Natural killer cell (primary cell): ENCODE measurements at places on chromosomes 6 and 20. TPM values are rescaled to one million over a fixed set of nuclear protein-coding genes. Genes with fewer than 3 reads are reported as not detected.
A peak's percentile ranks its signal among the peaks of the same experiment; 100 is the strongest.

DNA sequence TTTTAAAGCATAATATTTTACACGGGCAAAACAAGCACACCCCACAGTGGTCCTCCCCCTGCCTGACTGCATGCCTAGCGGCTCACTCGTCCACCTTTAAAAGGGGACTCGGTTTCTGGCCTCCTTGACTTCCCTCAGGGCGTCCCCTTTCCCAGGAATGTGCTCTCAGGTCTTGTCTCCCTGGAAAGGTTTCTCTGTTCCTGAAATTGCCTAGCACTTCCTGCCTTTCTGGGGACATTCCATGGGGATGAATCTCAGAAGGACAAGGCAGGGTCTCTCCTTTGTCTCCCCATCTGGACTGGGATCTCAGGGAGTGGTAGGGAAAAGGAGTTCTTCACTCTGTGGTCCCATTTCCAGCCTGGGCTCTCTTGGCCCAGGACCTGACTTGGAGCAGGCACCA is 4.9 kb downstream of the TCF15 start:
- no peak for DNase-seq
- no peaks in the 10 kb centered on the region for H3K4me1 ChIP-seq
- no peaks in the 10 kb centered on the region for H3K36me3 ChIP-seq
- no peak overlapping the region for H3K4me3 ChIP-seq
- no peak overlapping the region for H3K27ac ChIP-seq

DNA sequence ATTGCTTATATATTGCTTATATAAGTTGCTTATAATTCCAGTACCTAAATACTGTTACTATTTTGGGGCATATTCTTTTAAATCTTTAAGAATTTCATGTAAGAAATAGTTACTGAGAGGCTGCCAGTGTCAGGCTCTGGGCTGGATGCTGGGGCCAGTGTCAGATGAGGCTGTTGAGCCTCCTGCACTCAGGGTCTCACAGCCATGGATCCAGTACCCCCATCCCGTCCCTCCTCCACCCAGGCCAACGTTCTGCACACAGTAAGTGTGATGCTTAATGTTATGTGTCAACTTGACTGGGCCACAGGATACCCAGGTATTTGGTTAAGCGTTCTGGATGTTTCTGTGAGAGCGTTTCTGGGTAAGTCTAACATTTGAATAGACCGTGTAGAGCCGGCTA is 119.5 kb upstream of the PMEPA1 start:
- H3K27ac ChIP-seq: no peak overlapping the region
- DNase-seq: no peak
- H3K27me3 ChIP-seq: no peaks in the 10 kb centered on the region
- peaks cover 3% of the 10 kb centered on the region for H3K4me1 ChIP-seq

The TREML2 gene
- 3.0 TPM for total RNA-seq

The SYCP2 gene
- total RNA-seq: 7.0 TPM

The ZNF391 gene
- total RNA-seq: 0.83 TPM

GRCh38 chr6:24019830-24020229 is 106.2 kb upstream of the NRSN1 start:
- no peak overlapping the region for H3K27ac ChIP-seq
- no peaks in the 10 kb centered on the region for H3K36me3 ChIP-seq
- no peaks in the 10 kb centered on the region for H3K4me1 ChIP-seq
- H3K27me3 ChIP-seq: no peaks in the 10 kb centered on the region
- no peak for DNase-seq
- H3K4me3 ChIP-seq: no peak overlapping the region

The TRMT6 gene
- total RNA-seq: 9.2 TPM

The GJA10 gene
- total RNA-seq: not detected

The TXLNB gene
- 0.24 TPM for total RNA-seq

The SLC44A4 gene
- 0.48 TPM for total RNA-seq

DNA sequence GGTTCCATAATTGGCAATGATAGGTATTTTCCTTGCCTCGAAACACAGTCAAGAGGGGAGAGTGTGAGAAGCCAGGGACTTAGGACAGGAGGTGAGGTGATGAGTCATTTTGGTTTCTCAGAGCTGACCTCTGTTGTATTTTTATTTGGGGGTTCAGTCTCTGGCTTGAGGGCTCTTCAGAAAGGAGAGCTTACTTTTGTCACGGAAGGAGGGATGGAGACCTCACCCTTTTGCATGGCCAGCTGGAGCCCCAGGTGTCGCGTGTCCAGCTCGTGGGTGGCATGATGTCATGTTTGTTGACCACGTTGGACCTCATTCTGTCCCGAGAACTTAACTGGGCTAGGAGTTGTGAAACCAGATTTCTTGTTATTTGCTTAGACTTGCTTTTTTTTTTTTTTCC is 293.9 kb downstream of the QKI start:
- peaks cover 64% of the 10 kb centered on the region for H3K4me1 ChIP-seq
- H3K4me3 ChIP-seq: no peak overlapping the region
- no peaks in the 10 kb centered on the region for H3K27me3 ChIP-seq
- H3K36me3 ChIP-seq: no peaks in the 10 kb centered on the region
- no peak overlapping the region for H3K27ac ChIP-seq

GRCh38 chr20:4613184-4613583 is 108.5 kb upstream of the PRND start:
- no peak for DNase-seq
- H3K36me3 ChIP-seq: no peaks in the 10 kb centered on the region

- no peaks in the 10 kb centered on the region for H3K27me3 ChIP-seq
- peaks cover 13% of the 10 kb centered on the region for H3K4me1 ChIP-seq
- peak; percentile 56 for DNase-seq
- no peak overlapping the region for H3K27ac ChIP-seq
- H3K36me3 ChIP-seq: no peaks in the 10 kb centered on the region
These were observed 18.6 kb upstream of the FOXO3 start for GRCh38 chr6:108541843-108542759.

DNA sequence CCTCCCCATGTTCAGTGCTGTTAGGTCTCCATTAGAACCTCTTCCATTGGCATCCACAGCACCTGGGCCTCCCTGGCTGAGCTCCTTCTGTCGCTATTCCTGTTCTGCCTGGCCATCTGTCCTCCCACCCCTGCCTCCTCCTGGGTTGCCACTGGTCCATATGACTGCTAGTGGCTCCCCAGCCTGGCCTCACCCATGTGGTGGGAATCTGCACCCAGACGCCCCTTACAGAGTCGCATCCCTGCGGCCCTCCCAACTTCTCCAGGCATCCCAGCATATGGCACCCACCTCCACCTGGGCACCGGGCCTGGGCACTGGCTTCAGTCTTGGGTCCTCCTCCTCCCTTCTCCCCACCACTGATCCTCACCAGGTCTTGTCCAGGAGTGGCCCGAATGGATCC is 7.7 kb downstream of the CDC25B start:
- H3K4me3 ChIP-seq: no peak overlapping the region
- no peaks in the 10 kb centered on the region for H3K27me3 ChIP-seq
- H3K36me3 ChIP-seq: peaks cover 69% of the 10 kb centered on the region
- no peak for DNase-seq

The RAD21L1 gene
- not detected for total RNA-seq

The MRAP2 gene
- total RNA-seq: not detected

GRCh38 chr20:21312813-21313474 is 9.8 kb downstream of the XRN2 start:
- DNase-seq: no peak
- peaks cover 11% of the 10 kb centered on the region for H3K4me1 ChIP-seq
- H3K27ac ChIP-seq: no peak overlapping the region

DNA sequence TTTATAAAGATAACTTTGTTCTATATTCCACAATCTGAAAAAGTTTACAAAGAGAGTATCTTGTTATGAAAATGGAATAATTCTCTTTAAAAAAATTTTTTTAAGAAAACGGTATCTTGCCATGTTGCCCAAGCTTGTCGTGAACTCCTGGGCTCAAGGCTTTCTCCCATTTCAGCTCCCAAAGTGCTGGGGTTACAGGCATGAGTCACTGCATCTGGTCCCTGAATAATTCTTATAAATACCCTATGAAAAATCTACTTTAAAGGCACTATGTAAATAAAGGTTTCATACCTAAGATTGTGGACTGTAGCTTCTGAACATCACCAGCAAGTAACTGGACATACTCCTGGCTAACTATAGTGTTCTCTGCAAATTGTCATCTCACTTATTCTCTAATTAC is 60.3 kb downstream of the SAMD3 start:
- no peaks in the 10 kb centered on the region for H3K27me3 ChIP-seq
- peak overlapping the region; percentile 52 for H3K27ac ChIP-seq
- H3K36me3 ChIP-seq: peaks cover 67% of the 10 kb centered on the region
- peaks cover 6% of the 10 kb centered on the region for H3K4me1 ChIP-seq
- H3K4me3 ChIP-seq: no peak overlapping the region
- DNase-seq: no peak

- DNase-seq: no peak
- H3K4me1 ChIP-seq: peaks cover 10% of the 10 kb centered on the region
- H3K27ac ChIP-seq: no peak overlapping the region
- H3K36me3 ChIP-seq: no peaks in the 10 kb centered on the region
- H3K27me3 ChIP-seq: peaks cover 10% of the 10 kb centered on the region
These were observed 16.6 kb downstream of the VSTM2L start for GRCh38 chr20:37919389-37920040.

The MUC21 gene
- not detected for total RNA-seq

The C20orf141 gene
- total RNA-seq: not detected

DNA sequence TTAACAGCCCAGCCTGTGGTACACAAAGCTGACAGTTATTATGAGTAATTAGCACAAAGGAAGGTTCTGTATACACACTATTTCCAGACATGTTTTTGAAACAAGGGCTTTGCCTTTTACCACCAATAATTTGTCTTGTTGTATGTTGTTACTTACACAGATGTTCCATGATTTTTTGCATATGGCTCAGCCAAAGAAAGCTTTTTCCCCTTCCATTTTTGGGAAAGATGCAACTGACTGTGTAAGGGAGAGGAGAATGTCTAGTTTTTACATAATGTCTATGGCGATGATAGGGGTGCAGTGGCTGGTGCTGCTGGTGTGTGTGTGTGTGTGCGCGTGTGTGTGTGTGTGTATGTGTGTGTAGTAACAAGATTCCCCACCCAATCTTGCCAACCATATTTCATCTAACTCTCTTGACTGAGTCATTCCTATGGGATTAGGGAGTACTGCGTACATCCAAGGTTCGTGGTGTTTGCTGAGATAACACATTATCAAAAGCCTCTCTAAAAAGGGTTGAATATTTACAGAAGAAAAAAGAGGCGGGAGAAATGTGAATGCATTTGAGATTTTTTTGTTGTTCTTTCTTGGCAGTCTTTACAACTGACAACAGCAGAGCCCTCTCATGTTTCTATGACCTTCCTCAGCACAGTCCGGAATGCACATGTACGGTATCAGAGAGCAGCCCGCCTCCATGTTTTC is 192.2 kb downstream of the GMPR start:
- H3K36me3 ChIP-seq: peaks cover 2% of the 10 kb centered on the region
- no peaks in the 10 kb centered on the region for H3K27me3 ChIP-seq
- no peak overlapping the region for H3K27ac ChIP-seq
- DNase-seq: no peak
- H3K4me1 ChIP-seq: no peaks in the 10 kb centered on the region
